RWPE2 (cell line): ENCODE measurements at places on chromosomes 2 and 18.

- no peak for DNase-seq
Measured at GRCh38 chr18:45291621-45292615, 323.4 kb upstream of the SLC14A2 start.

DNA sequence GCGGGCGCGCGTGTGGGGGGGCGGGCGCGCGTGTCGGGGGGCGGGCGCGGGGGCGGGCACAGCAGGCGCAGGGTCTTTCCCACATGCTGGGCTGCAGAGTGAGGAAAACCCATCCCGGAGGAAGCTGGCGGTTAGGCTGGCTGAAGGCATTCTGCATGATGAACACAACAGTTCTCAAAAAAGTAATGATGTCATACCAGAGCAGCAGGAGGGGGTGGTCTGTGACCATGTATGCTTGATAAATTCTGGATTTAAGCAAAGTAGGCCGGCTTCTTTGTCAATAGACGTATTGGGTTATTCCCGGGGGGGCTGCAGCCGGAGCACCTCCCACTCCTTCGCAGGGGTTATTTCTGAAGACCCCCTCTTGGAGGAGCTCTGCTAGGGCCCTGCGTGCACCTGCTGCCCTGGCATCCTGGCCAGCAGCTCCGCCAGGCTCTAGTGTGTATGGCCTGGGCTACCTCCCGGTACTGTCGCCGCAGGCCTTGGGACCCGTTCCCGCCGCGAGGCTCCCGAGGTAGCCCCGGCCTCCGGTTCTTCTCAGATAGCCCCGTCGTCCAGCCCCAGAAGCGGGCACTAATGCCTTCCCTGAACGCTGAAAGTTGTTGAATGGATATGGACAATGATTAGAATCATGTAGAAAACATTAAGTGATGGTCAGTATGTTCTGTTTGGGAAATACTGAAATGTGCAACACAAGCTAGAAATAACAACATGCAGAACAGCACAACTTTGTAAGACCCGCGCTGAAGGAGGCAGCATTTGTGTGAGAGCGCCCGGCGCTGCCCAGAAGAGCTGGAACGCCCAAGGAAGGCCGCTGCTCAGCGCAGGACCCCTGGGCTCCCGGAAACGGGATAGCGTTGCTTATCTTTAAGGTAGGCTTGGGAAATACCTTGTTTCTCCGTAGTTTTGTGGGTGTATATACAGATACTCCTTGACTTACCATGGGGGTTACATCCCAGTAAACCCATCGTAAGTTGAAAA lies 101.4 kb upstream of the RAB6C start:
- DNase-seq, result no peak

DNA sequence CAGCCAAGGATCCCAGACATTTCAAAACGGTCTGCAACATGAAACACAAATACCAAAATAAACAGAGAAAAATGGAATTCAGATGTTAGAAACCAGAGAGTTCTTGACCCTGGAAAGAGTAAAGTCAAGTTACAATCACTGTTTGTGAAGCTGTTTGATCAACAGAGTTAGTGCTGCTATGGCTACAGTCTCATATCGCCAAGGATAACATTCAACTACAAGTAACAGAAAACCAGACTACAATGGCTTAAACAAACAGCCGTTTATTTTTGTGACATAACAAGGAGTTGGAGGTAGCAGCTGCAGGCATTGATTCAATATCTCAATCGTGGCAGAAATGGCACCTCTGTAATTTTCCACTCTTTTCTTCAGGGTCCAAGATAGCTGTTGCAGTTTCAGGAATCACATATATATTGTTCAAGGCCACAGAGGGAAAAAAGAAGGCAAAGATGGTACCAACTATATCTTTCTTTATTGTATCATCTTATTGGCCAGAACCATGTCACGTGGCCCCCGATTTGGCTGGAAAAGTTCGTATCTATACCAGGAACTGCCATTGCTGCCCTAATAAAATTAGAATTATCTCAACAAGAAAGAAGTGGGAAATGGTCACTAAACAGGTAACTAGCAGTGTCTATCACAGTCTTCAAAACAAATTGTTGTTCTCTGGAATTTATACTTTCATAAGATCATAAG lies 17.7 kb upstream of the HNRNPLL start:
- DNase-seq, result no peak

GRCh38 chr2:127612111-127612822 lies 33.7 kb upstream of the GPR17 start:
- DNase-seq, result peak; percentile 34

DNA sequence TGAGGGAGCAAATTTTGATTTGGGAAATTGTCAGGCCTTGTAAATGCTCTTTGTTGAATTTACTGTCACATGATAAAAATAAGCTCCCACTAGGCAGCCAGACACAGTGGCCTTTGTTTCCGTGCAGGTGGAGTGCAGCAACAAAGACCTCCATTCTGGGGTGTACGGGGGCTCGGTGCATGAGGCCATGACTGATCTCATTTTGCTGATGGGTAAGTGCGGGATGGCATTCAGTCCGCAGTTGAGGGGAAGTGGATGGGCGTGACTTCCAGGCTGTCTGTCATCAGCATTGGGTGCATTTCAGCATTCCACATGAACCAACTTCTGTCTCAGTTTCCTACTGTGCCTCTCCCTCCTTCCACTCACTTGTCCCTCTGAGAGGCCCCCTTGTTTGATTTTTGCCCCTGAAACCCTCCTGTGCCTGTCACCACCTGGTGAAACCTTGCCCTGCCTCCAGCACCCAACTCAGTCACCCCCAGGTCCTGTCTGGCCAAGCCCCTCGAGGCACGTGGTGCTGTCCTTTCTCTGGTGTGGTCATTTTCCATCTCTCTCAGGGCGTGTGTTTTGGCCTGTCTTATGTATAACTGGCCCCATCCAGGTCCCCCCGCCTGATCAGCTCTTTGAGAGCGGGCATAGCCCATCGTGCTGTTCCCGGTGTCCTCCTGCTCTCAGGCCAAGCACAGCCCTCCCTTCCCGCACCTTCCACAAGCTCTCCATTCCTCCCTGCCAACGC lies 16.3 kb downstream of the CNDP2 start:
- no peak for DNase-seq

GRCh38 chr2:225274751-225275150 lies 124.8 kb upstream of the NYAP2 start:
- DNase-seq, result peak; percentile 68

GRCh38 chr2:11701206-11701605 lies 31.2 kb upstream of the NTSR2 start:
- no peak for DNase-seq

- DNase-seq, result no peak
Measured at GRCh38 chr2:45218931-45219339, 209.7 kb upstream of the SIX2 start.

DNA sequence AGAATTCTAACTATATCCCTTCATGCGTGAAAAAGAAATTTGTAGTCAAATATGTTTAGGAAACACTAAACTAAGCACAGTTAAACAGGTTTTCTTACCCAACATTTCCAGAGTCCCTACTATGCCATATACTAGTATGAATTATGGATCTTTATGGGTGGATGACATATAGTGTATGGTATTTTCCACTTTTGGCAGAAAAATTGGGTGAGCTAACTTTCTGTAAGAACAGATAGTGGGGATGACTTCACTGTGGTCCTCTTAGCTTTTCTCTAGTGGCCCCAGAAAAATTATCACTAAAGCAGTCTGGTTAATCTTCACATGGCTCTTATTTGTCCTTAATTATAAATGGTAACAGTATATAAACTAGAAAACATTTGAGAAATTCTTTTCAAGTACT lies 240.0 kb upstream of the GULP1 start:
- no peak for DNase-seq

GRCh38 chr2:217933617-217933993 lies 69.2 kb downstream of the TNS1 start:
- DNase-seq, result no peak

DNA sequence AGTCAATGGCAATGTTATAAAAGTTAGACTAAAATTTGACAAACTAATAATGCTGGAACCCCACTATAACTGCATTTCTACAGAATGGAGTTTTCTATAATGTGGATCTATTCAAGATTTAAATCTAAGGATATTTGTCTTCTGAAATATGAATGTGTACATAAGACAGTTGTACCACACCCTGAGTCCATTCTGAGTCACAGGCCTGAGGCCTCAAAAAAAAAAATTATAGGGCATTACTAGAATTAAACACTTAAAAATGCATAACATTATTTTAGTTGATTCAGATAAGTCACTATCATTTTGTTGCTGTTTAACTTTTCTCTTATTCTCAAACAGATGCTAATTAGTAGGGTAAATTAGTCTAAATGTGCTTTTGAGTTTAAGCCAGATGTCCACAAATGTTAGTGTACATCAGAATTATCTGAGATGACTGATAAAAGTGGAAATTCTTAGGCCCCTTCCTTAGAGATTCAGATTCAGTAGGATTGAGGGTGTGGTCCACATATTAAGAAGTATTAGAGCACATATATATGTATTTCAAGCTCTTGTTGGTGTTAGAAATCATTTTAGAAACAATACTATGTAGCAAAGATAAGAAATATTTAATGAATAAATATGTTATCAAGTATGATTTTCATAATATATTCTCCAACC lies 42.4 kb upstream of the COL5A2 start:
- DNase-seq, result no peak

DNA sequence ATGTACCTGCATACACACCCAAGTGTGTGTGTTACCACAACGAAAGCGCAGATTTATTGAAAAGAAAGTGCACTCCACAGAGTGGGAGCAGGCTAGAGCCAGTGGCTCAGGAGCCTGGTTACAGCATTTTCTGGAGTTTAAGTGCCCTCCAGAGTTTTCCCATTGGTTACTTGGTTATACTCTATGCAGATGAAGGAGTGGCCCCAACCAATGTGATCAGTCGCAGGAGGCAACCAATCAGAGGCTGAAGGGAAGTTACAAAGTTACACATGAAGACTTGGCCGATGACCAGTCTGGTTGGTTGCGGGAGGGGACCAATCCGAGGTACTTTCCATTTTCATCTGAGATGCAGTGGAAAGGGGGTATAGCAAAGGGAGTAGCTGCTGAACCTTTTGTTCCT lies 13.5 kb upstream of the PRLH start:
- DNase-seq, result no peak

- no peak for DNase-seq
Measured at GRCh38 chr2:131154071-131154531, 49.0 kb downstream of the PLEKHB2 start.

- no peak for DNase-seq
Measured at GRCh38 chr2:74186038-74186437, 7.4 kb upstream of the MOB1A start.
